ENCODE measurements at places on chromosomes 16 and 17. TPM values are rescaled to one million over a fixed set of nuclear protein-coding genes. Genes with fewer than 3 reads are reported as not detected.

Gene CTRL
- total RNA-seq: 0.62 TPM

Gene PRAC1
- total RNA-seq: not detected

DNA sequence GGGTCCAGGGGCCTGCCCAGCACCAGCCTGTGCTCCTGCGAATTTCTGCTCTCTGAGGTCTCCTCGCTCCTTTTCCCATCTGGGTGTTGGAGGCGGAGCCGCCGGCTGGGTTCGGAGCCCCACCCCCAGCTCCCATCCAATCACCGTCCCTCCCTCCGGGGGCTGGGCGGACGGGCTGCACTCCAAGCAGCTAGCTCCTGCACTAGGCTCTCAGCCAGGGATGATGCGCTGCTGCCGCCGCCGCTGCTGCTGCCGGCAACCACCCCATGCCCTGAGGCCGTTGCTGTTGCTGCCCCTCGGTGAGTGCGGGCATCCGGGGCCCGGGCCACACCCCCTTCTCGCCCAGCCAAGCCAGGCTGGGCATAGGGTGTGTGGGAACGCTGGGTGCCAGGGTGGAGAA, at the start of gene NRN1L:
Gene NRN1L, plus strand, starts transcription at position 202 of the 400 bp plus-strand sequence. Its CDS starts 19 bp downstream, at position 221.
- H3K27me3 ChIP-seq: no peaks in the 10 kb centered on the region
- no peak within 1 kb of the TSS for H3K4me3 ChIP-seq
- peak within 1 kb of the TSS; percentile 10 for H3K27ac ChIP-seq
- peak; percentile 93 for DNase-seq
- H3K36me3 ChIP-seq: no peaks in the 10 kb centered on the region

DNA sequence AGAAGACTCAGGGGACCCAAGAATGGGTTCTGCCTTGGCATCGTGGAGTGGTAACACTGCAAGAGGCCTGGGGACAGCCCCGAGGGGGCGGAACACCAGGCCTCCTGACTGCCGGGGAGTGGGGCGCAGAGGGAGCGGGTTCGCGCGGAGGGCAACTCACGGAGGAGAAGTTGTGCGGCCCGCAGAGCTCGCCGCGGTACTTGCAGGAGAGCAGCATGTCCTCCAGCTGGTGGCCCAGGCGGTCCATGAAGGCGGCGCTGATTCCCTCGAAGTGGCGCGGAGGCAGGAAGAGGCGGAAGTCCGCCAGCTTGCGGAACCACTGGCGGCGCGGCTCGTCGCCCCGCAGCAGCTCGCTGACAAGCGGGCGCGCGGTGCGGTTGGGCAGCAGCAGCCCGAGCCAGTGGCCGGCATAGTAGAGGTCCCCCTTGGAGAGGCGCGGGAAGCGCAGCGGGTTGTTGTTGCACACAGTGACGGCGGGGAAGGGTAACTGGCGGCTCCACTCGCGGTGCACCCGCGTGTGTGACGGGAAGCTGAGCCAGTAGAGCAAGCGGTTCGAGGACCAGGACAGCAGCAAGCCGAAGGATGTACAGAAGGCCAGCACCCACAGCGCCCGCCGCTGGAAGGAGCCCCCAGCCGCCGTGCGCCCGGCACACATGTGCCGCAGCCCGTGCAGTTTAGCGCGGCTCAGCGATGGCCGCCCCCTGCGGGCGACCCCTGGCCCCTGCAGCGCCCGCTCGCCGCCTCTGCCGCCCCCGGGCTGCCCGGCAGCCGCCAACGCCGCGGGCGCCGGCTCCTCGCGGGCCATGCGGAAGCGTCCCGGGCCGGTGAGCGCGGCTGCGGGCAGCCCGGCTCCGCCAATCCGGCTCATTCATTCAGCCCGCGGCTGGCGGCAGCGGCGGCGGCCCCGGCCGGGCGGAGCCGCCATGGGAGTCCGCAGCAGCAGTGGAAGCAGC, 1.6 kb downstream of the ASIC2 start:
- no peak overlapping the region for H3K27ac ChIP-seq
- H3K36me3 ChIP-seq: no peaks in the 10 kb centered on the region
- peak; percentile 56 for DNase-seq
- peak overlapping the region; percentile 38 for H3K4me3 ChIP-seq
- no peaks in the 10 kb centered on the region for H3K27me3 ChIP-seq
- peaks cover 3% of the 10 kb centered on the region for H3K4me1 ChIP-seq

DNA sequence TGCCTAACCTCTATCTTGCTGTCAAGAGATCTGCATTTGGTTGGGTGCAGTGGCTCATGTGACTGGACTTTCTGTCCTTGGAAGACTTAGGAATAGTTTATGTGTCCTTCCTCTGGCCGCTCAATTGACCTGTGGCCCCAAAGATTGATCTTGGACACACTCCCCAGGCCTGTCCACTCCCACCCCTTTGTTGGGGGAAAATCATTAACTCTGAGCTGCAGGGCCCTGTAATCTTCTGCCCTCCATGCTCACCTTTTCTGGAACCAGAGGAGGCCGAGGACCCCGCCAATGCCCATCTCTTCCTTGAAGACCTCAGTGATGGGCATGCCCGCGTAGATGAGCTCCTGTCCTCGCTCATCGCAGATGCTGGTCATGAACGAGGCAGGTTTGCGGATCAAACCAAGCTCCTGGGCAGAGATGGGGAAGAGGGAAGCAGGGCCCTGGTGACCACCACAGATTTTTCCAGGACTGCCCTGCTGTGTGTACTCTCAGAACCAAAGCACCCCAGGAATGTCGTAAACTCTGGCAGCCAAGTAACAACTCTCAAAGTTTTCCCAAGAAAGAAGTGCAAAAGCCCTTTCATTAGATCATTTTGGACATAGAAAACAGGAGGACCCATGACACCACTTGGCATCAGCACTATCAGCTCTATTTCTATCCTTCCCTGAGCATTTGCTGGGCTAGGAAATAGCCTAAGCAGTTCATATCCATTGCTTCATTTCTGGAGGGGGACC, 8.5 kb upstream of the KLHL11 start:
- no peak for DNase-seq
- no peaks in the 10 kb centered on the region for H3K27me3 ChIP-seq
- no peak overlapping the region for H3K4me3 ChIP-seq
- H3K27ac ChIP-seq: no peak overlapping the region
